Stomach (tissue), 19 donors: ENCODE measurements at places on chromosomes 5 and 9.
A peak's percentile ranks its signal among the peaks of the same experiment; 100 is the strongest.

GRCh38 chr5:55385227-55385626 is 77.4 kb downstream of the MTREX start:
- no peak for DNase-seq

- DNase-seq = no peak
Observed at GRCh38 chr9:71726723-71727122, 41.6 kb downstream of the CEMIP2 start.

DNA sequence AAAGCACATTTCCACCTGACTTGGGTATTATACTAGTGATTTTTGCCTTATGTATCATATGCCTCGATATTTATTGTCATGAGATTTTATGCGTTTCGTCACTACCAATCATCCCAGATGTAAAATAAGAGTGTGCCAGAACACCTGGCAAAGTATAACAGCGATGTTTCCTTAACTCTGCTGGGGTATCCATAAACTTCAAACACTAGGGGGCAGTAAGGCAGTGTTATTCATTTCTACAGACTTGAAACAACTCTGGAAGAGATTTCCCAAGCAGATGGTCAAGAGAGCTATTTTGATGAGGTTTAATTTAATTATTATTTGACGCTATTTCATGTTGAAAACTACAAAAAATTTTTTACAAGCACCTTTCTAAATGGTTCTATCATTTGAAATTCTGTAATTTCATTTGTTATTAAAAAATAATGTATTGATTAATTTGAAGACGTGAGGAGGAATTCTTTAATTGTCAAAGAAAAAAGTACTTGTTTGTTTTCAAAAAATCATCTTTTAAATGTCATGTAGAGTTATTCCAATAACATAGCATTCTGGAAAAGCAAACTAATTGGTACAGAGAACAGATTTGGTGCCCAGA is 388.5 kb upstream of the CTNND2 start:
- no peak for DNase-seq

DNA sequence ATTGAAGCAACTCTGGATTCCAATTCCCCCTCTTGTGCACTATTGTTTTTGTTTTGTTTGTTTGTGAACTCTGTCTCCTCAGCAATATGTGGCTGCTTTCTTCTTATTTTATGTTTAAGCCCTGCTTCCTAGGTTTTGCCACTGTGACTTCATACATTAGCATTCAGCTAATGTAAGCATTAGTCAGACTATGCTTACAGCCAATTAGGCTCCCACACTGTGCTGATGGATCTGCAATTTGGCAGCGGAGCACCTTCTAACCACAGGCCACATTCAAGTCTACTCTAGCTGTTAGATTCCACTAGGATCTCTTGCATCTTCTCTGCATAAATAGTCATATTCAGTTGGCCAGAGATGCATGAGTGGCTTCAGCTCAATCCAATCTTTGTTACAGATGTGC is 9.6 kb upstream of the BICD2 start:
- DNase-seq = no peak

- no peak for DNase-seq
Observed at GRCh38 chr5:15215056-15215455, 284.9 kb upstream of the FBXL7 start.

- DNase-seq = no peak
Observed at GRCh38 chr5:45402804-45403455, 293.2 kb downstream of the HCN1 start.

DNA sequence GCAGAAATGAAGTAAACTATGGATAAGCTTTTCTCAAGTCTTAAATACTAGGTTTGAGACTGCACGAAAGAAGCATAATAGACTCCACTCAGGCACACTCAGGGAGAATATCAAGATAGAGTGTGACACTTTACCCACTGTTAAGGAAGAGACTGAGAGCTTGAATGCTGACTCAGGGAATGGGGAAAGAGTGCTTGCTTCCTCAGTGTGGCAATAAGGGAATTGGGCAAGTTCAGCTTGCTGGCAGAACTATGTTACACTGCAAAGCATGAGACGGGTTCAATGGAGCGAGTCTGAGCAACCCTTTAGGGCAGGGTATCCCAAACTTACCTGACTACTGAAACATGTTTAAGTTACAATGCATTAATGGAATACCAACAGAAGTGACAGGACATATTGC is 237.7 kb upstream of the MEF2C start:
- no peak for DNase-seq

GRCh38 chr5:39015743-39016586 is 58.2 kb downstream of the RICTOR start:
- peak; percentile 26 for DNase-seq

GRCh38 chr5:54317511-54318260 is 7.3 kb upstream of the ARL15 start:
- no peak for DNase-seq

DNA sequence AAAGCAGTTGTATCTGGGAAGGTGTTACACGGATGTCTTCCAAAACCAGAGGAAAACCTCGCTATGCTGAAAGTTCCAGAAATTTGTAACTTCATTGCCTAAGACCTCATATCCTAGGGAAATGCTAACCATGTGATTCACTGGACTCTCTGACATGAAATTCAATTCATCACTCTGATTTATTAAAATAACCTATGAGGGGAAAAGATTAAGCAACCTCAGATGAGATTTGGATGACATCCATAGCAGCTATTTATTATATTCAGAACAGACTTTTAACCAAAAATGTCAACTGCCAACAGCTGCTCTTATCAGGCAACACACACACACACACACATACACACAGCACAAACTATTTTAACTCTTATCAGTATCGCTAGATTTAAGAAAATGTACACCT is 1006.4 kb upstream of the CTNND2 start:
- no peak for DNase-seq

GRCh38 chr9:1429297-1429696 is 379.1 kb downstream of the DMRT2 start:
- DNase-seq = no peak

- DNase-seq = no peak
Observed at GRCh38 chr5:2779459-2779858, 28.0 kb upstream of the IRX2 start.
